ENCODE measurements at places on chromosomes 16 and 17.

- no peak for DNase-seq
Measured at GRCh38 chr17:13510062-13510461, 91.7 kb downstream of the HS3ST3A1 start.

GRCh38 chr16:21626659-21627277 lies 25.6 kb downstream of the IGSF6 start:
- DNase-seq: no peak

DNA sequence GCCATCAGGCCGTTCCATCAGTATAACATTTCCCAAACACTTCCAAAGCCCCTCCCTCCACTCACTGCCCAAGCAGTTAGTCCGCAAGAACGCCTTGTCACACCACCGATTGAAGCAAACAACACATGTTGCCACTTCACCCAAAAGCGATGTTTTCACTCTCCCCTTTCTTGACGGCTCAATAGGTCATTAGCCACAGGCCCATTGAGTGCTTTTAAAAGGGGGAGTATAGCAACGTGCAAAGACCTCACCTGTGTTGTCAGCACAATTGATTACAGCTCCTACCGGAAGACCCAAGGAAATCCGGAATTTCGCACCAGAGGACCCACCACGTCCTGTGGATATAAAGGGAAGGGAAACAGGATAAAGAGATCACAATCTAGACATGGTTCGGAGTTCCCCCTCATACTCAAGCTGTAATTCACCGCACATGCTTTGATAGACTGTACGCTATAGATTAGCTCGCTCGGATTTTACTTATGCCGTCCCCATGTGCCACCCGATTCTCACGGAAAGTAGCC lies 690 bp downstream of the RPL23 start:
- DNase-seq: no peak

DNA sequence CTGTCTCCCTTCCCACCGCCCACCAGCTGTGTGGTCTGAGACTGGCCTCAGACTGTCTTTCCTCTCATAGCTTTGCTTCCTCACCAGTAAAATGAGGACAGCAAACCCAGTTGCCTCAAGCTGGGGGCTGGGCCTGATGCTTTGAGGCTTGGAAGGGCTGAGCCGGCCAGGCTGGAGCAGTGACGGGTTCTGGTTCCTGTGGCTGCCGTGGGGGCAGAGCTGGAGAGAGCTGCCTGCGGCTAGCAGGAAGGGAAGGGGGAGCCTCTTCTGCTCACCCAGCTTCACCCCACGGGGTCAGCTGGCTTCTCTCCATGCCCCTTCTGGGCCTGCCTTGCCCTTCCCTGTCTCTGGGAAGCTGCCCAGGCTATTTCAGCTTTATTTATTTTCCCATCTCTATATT lies 23.7 kb downstream of the LASP1 start:
- no peak for DNase-seq

All from activated CD4-positive, CD25-positive, alpha-beta regulatory T cell (primary cell).